NAMALWA (cell line): ENCODE measurements at places on chromosomes 3 and 15.

DNA sequence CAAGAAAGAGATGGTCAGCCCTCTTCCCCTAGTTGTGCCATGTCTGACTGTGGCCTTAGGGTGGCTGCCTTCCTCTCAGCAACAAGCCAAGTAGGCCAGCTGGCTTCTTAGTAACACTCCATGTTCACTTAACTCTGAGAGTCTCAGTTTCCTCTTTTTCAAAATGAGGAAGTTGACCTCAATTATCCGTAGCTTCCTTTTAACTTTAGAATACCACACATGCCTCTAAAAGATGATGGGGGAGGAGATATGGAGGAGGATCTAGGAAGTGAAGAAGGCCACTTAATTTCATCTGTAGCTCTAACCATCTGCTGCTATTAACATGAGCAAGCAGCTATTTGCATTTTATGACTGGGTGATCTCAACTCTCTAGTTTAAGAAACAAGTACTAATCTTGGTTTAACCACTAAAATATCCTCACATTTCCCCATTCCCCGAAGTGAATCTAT, 32.9 kb downstream of the CD200R1L start:
- peak; percentile 92 for DNase-seq

- no peak for DNase-seq
Measured at GRCh38 chr3:21520106-21520963, 230.7 kb downstream of the ZNF385D start.

- peak; percentile 7 for DNase-seq
Measured at GRCh38 chr15:61621146-61621545, 392.0 kb upstream of the RORA start.

DNA sequence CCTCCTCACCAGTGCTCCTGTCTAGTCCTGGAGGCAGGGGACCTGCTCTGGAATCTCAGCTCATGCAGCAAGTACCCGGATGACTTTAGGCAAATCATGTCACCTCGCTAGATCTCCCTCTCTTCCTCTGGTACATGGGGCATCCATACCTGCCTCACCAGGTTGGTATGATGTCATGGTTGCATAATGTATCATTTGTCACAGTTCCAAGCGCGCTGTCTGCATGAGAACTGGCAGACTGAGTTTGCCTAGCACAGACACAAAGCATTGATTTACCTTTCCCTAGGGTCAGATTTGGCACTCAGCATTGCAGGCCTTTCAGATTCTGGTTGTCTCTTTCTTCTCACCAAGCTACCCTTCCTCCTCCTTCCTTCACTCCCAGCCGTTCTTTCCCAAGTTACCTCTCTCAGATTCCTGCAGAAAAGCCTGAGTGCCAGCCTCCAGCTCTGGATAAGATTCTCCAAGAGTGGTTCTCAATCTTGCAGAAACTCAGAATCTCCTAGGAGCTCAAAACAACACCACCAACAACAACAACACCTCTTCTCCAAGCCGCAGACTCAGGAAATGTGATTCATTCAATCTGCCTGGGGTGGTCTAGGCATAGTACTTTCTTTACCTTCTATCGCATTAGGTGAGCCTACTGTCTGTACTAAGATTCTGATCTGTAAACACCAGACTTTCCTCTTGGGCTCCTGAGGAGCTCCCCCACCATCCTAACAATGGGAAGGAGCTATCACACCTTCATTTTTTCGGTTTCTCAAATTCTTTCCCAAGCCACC, 29.5 kb downstream of the FAM43A start:
- no peak for DNase-seq

DNA sequence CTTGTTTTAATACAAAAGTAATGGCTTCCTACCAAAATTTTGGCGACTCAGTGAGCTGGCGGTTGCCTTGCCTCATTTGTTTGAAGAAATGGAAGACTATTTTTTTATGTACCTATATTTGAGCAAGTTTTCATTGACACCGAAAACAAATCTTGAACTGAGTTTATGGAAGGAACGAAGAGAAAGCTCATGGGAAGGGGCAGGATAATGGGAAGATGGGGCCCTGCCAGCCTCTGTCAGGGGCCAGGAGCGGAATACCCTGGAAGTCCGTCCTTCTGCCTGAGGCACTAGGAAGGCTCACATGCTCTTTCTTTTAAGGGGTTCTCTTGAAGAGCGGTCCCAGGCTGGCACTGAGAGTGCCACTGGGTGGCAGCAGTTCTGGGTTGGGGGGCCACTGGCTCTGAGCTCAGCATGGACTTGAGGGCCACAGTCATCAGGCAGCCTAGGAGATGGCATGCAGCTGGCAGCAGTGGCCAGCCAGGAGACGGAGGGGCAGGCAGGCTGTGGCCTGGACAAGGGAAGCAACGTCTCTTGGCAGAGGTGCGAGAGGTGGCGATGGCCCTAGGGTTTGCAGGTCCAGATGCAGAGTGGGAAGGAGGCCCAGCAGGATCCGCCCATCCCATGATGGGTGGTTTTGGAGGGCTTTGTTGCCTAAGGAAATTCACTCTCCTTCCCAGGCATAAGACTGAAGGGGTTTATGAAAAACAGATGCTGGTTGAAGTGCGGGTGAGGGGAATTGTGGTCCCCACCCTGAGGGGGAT, 41.6 kb downstream of the ISG20 start:
- no peak for DNase-seq

DNA sequence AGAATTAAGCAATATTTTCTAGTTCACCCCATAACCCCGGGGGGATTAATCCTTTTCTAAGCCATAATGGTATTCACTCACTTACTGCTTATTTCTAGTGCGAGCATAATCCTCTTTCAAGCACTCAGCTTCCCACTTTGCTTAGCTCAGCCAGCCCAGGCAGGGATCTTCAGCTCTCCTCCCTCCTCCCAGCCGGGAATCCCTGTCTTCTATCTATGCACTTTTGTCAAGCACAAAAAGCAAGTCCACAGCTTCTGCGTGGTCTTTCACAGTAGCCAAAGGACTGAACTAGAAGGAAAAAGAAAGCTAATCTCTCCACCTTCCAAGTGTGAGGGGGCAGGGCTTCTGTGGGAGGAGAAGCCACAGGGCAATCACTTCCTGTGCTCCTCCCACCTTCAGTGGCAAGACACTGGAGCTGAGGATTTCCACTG, 62.8 kb downstream of the PEX5L start:
- no peak for DNase-seq

DNA sequence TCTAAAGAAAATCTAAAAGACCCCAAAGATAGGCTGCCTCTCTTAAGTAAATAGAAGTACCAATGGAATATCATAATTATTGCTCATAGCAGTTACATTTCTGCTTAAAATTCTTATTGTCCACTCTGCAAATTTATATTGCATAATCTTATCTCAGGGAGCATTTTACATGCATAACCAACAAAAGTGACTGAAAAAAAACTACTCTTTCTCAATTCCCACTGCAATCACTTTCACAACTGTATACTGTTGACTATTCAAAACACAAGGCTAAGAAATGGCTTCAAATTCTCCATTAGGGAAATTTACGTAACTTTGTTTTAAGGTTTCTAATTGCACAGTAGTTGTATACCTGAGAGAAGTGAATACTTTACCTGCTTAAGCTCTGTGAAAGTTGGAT, 56.3 kb downstream of the HMG20A start:
- DNase-seq, result no peak

DNA sequence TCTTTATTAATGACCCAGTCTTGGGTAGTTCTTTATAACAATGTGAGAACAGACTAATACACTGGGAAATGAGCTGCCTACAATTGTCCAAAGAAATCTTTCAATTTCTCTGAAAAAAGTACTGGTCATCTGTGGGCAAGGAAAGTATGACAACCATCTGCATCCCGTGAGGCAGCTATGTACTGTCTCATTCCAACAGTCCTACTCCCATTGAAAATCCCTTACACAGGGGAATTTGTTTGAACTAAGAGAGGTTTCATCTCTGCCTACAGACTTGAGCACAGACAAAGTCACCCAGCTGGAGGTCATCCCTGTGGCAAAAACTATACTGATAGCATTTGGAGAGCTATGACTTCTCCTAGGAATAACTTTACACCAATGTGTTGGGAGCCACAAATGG, 27.1 kb downstream of the SHC4 start:
- no peak for DNase-seq

- DNase-seq, result no peak
Measured at GRCh38 chr3:6097556-6097955, 763.4 kb upstream of the GRM7 start.

- DNase-seq, result peak; percentile 32
Measured at GRCh38 chr3:123202451-123202850, 708 bp downstream of the SEC22A start.

DNA sequence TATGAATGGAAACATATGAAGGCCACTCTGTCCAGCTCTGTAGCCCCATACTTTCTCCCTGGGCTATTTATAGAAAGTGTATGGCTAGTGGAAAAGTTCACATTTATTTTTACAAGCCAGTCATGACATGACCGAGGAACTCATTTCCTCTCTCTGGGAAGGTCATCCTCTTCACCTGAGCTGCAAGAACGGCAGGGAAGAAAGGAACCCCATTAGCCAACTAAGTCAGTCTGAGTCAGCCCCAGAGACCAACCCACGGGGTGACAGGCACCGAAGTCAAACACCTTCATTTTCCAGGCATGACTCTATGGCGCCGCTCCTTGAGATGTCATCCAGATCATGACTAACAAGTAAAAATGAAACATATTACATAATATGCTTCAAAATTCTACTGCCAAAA, 4.8 kb downstream of the PAQR9 start:
- DNase-seq, result no peak

DNA sequence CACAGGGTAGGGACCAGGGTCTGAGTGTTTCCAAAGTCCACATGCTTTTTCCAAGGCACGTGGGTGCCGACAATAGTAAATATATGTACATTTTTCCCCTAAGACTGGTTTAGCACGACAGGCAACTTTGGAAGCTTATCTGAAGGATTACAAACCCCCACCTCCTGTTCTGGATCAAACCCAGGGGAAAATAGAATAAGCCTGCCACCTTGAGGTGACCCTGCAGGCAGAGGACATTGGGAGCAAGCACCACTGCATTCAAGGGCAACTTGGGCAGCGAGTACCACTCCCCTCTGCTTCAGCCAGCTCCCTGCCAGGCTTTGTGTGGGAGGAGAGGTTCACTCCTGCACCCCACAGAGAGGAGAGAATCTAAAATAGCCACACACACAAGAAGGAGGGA, 44.8 kb downstream of the KBTBD12 start:
- peak; percentile 24 for DNase-seq

- DNase-seq, result no peak
Measured at GRCh38 chr3:112569265-112569664, 7.4 kb downstream of the SLC35A5 start.

DNA sequence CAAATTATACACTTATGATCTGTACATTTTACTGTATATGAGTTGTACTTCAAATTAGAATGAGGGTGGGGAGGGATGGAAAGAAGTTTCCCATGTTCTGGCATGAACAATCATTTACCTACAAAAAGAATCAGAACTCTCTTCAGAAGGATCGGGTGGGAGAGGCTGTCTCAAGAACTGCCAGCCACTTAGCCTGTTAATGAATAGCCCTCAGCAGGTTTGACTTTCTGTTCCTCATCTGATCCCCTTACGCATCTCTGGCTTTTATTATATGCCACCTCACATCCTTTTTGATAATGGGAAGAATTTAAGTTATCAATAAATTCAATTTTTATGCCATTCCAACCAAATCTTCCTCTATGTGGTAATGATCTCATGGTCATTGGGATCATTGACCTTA, 168.3 kb upstream of the TGFBR2 start:
- no peak for DNase-seq

GRCh38 chr15:89333011-89333860, 1.4 kb downstream of the POLG start:
- DNase-seq, result no peak

DNA sequence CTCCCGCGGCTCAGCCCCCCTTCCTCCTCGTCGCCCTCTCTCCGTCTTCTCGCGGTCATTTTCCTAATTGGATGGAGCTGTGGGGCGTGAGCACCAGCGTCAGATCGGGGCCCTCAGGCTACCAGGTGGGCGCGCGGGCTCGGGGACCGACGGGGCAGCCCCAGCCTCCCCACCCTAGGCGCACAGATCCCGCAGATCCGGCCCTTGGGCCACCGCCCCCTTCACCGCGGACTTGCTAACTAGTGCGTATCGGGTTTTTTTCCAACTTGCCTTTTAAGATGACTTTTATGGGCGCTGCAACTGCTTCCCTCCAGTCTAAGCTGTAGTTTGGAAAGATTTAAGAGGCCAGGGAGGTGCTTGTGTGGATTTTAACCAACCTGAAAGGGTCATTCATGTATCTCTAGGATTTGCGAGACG, 1.3 kb downstream of the ZNF710 start:
- DNase-seq, result peak; percentile 44

DNA sequence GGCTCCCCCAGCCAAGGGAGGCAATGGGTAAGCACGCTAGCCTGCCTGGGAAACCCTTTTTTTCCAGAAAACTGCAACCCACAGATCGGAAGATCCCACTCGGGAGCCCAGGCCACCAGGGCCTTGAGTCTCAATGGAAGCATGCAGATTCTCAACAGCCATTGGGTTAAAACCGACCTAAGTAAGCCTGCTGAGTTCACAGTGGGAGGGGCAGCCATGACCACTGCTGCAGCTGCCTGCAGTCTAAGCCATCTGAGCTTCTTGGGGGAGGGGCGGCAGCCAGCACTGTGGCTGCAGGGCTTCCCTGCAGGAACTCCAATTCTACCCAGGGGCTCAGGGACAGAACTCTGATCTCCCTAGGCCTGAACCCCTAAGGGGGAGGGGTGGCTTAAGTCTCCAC, 82.0 kb downstream of the DPPA2 start:
- DNase-seq, result no peak

DNA sequence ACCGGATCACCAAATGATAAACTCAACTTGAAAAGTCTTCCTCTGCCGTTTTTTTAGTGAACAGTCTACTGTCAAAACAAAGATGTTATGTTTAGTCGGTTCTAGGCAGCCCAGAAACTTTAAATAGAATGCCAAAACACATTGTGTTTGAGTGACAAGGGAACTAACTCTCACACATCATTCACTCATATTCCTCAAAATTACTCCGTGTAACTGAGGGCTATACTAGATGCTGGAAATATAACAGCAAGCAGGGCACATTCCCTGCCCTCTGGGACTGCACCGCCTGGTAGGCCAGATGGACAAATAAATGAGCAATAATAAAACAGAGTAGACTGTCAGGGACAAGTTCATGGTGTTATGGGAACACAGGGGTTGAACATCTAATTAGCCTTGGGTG, 251.4 kb downstream of the MAGI1 start:
- DNase-seq, result no peak
